ENCODE measurements at places on chromosomes 1 and 21.
A peak's percentile ranks its signal among the peaks of the same experiment; 100 is the strongest.

DNA sequence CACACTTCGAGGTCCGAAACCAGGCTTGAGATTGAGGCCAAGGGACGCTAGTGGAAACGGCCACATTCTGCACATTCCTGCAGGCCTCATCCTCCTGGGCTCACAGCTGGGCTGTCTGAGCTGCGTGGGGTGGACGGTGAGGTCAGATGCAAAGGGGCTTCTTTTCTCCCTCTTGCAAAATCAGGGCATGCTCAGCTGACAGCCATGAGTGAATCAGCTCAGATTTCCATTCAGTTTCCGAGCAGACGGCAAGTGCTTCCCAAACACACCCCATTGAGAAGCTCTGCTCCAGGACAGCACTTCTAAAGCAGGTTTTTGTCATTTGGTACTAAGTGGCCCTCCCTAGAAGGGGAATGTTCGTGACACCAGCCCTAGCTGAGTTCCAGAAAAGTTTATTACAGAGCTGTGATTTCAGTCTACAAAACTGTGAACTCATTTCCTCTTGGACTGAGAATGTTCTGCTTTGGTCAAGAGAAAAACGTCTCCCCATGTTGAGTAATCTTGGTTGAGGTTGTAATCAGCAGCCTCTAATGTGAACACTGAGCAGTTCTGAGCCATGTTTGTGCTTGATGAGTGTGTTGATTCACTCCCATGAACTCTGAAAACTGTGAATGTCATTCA is 10.0 kb downstream of the PDPN start:
- DNase-seq, result peak; percentile 76

- DNase-seq, result no peak
These were observed 131.0 kb upstream of the LMO4 start for GRCh38 chr1:87197641-87198040.

GRCh38 chr21:27372381-27372780 is 405.5 kb upstream of the ADAMTS5 start:
- DNase-seq, result no peak

DNA sequence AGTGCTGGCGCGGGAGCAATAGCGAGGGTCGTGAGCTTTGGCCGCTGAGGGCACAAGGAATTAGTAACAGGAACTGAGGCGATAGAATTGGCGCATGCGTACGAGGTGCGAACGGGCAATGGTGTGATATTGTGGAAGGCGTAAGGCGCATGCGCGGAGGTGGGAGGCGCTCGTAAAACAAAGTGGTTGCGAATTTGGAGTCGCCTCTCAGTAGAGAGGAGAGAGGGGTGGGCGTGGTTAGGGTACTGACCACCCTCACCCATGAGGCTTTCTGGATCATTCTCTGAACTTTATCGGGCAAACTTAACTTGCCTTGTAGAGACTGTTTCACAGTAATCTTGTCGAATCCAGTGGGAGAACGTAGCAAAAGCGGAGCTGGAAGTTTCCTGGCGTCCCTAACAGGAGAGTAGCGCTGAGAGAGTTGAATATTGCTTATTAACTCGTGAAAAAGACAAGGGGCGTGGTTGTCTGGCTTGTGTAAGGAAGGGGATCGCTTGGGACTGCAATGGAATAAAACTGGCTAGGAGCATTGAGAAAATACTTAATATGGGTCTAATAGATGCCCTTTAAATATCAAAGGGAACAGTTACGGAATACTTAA is 427 bp downstream of the CKS1B start:
- peak; percentile 90 for DNase-seq

DNA sequence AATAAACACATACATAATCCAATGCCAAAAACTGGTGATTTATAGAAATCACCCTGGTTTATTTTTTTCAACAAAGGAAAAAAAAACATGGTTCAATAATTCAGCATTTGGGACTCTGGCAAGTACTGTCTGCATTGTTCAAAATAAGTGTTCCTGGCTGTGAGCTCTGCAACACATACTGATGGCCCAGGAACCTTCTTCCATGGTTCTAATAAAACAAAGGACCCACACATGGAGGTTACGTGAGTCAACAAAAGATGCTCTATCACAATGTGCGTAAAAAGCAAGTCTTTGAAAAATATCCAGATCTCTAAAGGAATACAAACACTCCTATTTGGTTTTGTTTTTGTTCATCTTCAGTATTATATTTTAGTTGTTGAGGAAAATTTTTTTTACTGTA is 37.9 kb upstream of the C1orf198 start:
- no peak for DNase-seq

- no peak for DNase-seq
These were observed 167.7 kb downstream of the TOMM20 start for GRCh38 chr1:234960722-234961455.

DNA sequence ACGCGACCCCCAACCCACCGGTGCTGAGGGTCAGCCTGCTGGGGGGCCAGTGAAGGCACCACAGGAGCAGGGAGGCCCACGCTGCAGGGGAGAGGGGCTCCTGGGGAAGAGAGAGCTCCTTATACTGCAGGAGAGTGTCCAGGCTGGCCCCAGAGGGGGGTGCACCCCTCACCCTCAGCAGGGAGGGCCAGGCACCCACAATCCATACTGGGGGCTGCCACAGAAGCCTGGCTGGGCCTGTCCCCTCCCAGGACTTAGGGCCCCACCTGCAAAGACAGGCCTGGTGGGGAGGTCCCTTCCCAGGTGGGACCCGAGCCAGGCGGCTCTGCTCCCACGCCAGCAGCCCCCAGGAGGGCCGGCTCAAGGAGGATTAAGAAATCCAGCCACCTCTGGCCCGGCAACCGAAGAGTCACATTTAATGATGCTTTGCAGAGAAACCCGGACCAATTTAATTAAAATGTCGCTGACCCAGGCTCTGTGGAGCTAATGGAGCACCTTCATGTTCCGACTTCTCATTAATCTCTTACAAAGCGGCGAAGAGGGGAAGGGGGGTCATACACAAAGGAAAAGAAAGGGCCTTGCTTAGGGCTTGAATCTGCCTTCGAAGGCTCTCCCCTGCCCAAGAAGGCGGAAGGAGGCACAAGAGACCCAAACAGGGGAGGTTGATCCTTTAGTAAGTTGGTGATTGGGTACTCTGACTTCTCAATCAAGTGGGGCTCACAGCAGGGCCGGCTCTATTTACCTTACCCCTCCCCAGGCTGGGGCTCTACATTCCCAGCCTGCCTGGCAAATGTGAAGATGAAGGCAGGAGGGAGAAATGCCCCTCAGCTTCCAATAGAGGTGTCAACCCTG is 25.0 kb downstream of the WNT9A start:
- DNase-seq, result no peak

- no peak for DNase-seq
These were observed 972 bp upstream of the KDM4A start for GRCh38 chr1:43648876-43649477.

- DNase-seq, result no peak
These were observed 82.7 kb upstream of the ZBTB18 start for GRCh38 chr1:243968413-243968812.

- peak; percentile 35 for DNase-seq
These were observed 44.5 kb upstream of the CRNN start for GRCh38 chr1:152458384-152459185.

GRCh38 chr1:5818755-5819154 is 173.5 kb downstream of the NPHP4 start:
- no peak for DNase-seq

DNA sequence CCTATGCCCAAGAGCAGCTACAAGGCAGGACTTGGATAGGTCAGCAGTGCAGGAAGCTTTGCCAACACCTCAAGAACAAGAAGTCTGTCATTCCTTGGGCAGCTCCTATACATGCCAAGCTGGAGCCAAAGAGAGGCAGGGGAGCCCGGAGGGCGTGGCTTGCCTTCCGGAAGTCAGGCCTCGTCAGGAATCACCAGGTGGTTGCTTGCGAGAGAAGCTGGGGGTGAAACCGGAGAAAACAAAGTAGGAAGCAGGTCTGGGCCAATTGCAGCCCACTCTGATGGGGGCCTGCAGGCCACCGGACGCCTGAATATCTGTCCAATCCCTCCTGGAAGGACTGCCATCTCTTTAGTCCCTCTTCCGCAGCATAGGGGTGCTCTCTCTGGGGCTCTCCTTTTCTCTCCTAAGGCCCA is 794 bp upstream of the FAM76A start:
- no peak for DNase-seq

DNA sequence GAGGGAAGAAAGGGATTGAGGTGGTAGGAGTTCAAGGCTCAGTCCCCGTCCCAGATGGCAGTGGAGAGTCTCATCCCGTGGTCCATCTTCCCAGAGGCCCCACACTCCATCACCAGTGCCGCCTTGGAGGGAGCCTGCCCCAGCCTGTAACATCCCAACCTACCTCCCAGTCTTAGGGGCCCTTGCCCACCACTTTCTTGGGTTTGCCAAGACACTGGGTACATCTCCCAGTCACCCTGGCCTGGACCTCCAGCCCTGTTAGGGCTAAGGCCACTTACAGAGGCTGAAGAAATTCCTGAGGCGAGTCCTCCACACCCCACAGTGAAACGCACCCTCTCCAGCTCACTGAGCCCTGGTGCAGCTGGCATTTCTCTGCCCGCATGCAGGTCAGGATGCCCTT is 3.3 kb downstream of the TMEM200B start:
- no peak for DNase-seq

- DNase-seq, result no peak
These were observed 23.3 kb downstream of the KCNN3 start for GRCh38 chr1:154846565-154847442.

GRCh38 chr21:31599563-31599962 is 59.9 kb upstream of the SOD1 start:
- DNase-seq, result no peak

DNA sequence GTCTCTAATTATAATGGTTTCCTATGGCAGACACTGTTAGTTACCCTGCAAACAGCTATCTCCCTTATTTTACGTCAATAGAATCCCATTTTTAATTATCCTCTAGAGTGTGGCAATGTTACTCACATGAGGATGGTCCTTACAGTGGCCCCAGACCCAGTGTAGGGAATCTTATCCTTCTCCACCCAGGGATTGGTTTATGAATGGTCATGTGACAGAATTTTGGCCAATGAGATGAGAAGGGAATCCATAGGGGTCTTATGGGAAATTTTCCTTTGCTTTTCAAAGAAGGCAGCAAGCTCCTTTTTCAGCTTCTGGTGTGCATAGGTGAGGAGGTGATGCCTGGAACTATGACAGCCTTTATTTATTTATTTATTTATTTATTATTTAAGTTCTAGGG is 59.0 kb upstream of the HUNK start:
- DNase-seq, result no peak

DNA sequence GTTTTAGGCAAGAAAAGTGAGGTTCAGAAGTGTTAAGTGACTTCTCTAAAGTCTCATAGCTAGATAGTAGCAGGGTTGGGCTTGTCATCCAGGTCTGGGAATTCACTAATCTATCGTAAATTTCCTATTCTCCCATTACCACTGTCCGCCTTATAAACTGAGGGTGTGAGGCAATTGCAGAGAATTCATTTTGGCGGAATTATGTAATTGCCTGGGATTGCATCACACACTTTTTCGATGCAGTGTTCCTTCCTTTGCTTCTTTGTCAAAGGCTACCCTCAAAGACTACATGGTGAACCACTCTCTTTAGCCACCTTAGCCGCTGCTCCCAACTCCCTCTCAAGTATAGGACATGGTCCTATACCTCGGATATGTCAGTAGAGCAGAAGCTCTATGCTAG is 19.1 kb downstream of the SELP start:
- DNase-seq, result no peak

- DNase-seq, result no peak
These were observed 23.3 kb downstream of the IGFN1 start for GRCh38 chr1:201213926-201214325.

- DNase-seq, result no peak
These were observed 39.1 kb downstream of the CLEC20A start for GRCh38 chr1:178457651-178458050.

DNA sequence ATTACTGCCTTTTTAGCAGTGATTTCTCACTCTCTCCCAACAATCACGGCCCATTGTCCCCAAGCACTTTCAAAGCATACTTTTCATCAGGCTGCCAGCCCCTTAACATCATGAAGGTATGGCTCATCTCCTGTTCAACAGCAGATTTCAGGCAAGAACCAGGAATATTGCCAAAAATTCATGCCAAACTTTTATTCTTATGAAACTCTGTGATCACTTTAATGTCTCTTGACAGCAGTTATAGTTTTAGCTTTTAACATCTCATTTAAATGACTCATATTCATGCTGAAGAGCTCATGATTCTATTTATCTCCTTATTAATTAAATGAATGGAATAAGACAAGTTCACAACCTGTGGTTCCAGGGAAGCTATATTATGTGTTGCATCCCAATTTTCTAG is 235.1 kb downstream of the GRIK1 start:
- no peak for DNase-seq

GRCh38 chr1:26677306-26678115 is 18.3 kb upstream of the ARID1A start:
- peak; percentile 44 for DNase-seq

GRCh38 chr1:191546803-191547202 is 611.5 kb upstream of the RGS18 start:
- DNase-seq, result no peak

DNA sequence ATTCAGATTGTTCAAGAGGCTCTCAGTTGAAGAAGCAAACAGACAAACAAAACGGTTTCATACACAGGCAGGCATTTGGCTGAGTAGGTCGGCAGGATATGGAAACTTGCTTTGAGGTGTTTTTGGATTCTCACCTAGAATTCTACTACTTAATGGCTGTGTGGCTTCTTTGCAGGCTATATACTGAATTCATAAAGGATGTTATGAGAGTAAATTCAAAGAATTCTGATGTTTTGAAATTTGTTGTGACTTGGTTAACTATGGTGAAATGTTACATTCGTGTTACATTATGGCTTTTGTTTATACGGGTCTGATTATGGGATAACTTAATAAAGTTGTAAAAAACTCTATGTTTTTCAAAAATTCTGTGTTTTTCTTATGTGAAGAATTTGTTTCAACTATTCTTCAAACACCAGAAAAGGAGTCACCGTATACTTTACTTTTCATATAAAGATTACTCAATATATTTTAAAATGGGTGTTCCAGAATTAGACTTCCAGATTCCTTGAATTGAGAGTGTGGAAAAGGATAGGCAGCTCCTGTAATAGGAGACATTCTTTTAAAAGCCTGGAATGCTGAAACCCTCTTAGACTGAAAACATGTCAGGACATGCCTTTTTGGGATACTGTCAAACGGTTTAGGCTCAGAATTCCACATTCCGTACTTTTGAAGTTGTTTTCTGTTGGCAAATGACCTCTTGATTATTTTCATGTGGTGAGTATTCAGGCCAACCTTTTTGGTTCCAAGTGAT is 8.2 kb upstream of the IRF2BP2 start:
- DNase-seq, result peak; percentile 87

- no peak for DNase-seq
These were observed 37.1 kb upstream of the MCOLN3 start for GRCh38 chr1:85085417-85085816.

GRCh38 chr21:43603233-43603626 is 56.1 kb downstream of the HSF2BP start:
- DNase-seq, result no peak

- no peak for DNase-seq
These were observed 205.3 kb upstream of the RRP15 start for GRCh38 chr1:218079820-218080219.
